T-helper 17 cell (primary cell): ENCODE measurements at places on chromosomes 13 and 19.

- no peak for DNase-seq
Observed at GRCh38 chr19:45711851-45712698, 18.6 kb downstream of the FBXO46 start.

DNA sequence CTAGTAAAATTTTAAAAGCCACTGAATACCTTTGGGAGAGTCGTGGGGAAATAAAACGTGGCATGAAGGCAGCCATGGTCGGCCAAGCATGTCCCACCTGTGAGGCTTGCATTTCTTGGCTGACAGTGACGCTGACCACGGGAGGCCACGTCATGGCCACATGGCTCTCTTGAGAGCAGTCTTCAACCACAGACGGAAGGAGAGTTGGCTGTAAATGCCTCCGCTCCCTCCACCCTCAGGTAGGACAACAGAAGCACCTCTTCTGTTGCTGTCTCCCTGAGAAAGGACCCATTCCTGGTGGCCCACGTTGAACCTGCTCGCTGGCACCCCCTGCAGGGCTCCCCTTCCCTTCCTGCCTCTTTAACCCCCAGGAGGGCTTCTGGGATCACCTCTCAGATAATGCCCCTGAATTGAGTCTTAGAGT, 10.6 kb upstream of the LRRC25 start:
- no peak for DNase-seq

DNA sequence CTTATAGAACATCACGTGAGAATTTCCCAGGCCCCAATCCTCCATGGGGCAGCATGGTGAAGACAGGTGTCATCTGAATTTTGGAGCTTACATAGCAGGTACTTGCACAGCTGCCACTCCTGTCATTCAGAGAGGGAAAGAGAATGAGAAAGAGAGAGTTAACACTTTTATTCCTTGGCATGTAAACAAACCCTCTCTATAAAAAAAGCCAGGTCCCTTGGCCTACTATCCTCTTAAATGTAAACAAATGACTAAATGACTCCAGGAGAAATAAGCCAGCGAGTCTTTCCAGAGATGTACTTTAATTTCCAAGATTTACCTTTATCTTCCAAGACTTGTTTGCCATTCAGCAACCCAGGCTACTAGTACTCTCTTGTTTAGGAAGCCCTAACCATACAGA, 195.3 kb upstream of the HTR2A start:
- DNase-seq: no peak

DNA sequence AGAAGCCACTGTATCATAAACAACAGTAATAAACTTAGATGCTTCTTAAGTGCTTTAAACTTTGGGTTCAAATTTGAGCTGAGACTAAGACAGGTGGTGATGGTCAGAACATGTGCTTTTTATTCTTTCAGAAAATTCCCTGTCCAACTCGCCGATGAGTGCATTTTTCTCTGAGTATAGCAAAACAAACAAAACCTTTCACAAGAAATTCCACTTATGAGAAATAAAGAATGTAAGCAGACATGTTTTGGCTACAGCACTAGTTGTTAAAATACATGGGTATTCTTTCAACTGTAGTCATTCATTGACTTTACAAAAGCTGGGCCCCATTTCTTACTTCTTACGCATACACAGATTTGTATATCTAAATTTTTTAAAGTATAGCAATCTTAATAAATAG, 125.6 kb downstream of the SPRY2 start:
- DNase-seq: no peak

- DNase-seq: no peak
Observed at GRCh38 chr13:41467425-41467945, 10.1 kb downstream of the RGCC start.

DNA sequence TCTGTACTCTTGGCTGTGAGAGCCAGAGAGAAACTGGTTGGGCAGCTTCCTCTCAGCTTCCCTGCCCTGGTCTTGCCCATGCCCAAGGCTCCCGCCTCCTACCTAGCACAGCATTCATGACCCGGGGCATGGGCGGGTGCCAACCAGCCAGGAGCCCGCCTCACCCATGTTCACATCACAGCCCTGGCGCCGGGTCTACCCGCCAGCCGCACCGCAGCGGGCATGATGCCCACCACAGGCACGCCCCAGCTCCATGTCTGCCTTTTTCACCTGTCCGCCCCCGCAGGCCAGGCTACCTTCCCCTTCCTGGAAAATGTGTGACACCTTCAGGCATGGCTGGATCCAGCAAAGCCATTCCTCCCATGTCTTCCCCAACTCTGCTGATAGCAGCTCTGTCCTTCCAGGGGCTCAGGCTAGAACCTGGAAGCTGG, 42.1 kb downstream of the PTPRS start:
- no peak for DNase-seq

- DNase-seq: no peak
Observed at GRCh38 chr19:15433519-15434069, 14.8 kb upstream of the AKAP8L start.

DNA sequence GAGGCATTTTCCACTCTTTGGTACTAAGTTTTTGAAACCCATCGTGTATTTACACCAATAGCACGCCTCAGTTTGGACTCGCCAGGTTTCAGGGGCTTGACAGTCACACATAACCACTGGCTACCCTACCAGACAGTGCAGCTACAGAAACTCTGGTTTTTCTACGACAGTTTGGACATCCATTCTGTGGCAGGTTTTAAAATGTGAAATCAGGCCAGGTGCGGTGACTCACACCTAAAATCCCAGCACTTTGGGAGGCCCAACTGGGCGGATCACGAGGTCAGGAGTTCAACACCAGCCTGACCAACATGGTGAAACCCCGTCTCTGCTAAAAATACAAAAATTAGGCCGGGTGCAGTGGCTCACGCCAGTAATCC, 13.2 kb downstream of the KDELR1 start:
- DNase-seq: no peak

GRCh38 chr13:21075011-21075378, 13.6 kb upstream of the LATS2 start:
- DNase-seq: no peak

DNA sequence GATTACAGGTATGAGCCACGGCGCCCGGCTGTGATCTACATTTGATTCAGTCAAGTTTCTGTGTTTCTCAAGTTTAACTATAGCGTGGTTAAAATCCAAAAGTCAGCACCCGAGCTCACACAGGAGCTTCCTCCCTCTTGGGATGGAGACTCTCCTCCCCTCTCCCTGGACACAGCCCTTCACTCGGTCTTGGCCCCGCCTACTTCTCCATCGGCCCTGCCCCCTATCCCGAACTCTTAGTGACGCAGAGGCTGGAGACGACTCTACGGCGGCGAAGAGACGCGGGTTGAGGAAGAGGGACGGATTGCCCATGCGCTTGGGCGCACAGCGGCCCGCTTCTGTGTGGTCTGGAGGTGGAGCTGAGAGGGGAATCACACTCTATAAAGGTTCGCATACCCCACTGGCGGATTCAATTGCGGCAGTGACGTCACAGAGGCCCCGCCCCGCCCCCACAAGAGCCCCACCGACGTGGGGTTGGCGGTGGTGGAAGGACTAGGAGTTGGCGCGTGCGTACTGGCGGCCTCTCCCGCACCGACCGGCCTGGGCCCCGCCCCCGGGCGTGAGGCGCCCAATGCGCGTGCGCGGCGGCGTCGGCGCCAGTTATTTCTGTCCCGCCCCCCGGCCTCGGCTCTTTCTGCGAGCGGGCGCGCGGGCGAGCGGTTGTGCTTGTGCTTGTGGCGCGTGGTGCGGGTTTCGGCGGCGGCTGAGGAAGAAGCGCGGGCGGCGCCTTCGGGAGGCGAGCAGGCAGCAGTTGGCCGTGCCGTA, at the start of gene TRIM28:
Gene TRIM28, plus strand, starts transcription at position 239 of the 765 bp plus-strand sequence. CDS start 694 bp downstream, outside the sequence.
- DNase-seq: peak; percentile 100

DNA sequence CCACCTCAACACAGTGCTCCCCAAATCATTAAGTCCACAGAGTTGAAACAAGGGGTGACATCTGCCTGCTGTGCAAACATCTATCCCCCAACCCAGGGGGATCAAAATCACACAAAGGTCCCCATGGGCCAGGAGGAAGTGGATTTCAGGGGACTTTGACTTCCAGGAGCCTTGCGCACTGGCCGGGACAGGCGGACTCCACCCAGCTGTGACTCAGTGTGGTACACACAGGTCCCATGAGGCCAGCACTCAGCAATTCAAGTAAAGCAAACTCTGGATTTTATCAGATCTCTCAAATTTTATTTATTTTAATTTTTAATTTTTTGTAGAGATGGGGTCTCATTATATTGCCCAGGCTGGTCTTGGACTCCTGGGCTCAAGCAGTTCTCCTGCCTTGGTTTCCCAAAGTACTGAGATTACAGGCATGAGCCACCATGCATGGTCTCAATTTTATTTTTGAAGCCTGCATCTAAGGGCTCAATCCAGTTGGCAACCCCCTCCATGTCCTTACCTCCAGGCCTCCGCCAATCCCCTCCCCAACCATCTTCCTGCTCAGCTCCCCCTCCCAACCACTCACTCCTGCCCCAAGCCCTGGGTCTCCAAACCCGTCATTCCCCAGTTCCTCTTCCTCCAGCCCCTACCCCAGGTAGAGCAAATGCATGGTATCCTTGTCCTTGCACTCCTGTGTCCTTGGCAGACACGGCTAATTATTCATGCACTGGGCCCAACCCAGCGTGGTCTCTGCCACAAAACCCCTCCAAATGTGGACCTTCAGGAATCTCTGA, 18.2 kb downstream of the ARHGAP33 start:
- DNase-seq: no peak

GRCh38 chr13:41061914-41062837, 867 bp downstream of the WBP4 start:
- DNase-seq: no peak

GRCh38 chr13:94181461-94182107, 297.9 kb downstream of the DCT start:
- DNase-seq: no peak

GRCh38 chr19:11209839-11210655, 12.7 kb upstream of the KANK2 start:
- DNase-seq: no peak

DNA sequence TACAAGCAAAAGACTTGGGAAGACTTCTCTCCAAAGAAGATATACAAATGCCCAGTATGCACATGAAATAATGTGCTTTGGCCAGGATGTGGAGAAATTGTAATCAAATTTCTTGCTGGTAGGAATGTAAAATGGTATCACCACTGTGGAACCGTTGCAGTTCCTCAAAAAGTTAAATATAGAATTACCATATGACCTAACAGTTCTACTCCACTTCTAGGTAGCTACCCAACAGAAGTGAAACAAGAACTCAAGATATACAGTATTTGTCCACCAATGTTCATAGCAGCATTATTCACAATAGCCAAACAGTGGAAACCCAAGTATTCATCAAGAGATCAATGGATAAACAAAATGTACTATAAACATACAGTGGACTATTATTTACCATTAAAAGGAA, 95.0 kb upstream of the KLF5 start:
- DNase-seq: no peak

DNA sequence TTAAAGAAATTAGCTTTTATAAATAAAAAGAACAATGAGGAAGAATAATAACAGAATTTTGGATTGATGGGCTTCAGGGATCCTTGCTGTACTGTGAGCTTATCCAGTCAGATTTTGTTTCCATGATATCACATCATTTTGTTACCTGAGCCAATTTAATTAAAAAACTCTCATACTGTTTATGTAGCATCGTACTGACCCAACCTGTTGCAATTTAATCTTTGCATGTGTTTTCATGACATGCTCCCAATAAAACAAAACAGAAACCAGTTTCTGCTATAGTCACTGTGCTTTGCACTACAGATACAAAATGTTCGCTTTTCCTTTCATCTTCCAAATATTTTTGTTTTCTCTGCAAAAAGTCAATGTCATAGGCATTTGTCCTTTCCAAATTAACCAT, 109.7 kb upstream of the RNF113B start:
- DNase-seq: no peak

DNA sequence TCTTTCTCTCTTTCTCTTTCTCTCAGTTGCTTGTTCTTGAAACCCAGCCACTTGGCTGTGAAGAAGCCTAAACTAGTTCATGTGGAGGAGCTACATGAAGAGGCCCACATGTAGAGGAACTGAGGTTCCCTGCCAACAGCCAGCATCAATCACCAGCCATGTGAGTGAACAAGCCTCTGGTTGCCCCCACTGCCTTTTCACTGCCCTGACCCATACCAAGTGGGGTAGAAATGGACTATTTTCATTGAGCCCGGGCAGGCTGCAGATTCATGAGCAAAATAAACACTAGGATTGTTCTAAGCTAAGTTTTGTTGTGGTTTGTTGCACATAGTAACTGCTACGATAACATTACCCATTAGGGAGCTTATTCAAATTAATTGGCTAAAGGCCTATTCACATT, 78.7 kb upstream of the FAM216B start:
- DNase-seq: no peak

DNA sequence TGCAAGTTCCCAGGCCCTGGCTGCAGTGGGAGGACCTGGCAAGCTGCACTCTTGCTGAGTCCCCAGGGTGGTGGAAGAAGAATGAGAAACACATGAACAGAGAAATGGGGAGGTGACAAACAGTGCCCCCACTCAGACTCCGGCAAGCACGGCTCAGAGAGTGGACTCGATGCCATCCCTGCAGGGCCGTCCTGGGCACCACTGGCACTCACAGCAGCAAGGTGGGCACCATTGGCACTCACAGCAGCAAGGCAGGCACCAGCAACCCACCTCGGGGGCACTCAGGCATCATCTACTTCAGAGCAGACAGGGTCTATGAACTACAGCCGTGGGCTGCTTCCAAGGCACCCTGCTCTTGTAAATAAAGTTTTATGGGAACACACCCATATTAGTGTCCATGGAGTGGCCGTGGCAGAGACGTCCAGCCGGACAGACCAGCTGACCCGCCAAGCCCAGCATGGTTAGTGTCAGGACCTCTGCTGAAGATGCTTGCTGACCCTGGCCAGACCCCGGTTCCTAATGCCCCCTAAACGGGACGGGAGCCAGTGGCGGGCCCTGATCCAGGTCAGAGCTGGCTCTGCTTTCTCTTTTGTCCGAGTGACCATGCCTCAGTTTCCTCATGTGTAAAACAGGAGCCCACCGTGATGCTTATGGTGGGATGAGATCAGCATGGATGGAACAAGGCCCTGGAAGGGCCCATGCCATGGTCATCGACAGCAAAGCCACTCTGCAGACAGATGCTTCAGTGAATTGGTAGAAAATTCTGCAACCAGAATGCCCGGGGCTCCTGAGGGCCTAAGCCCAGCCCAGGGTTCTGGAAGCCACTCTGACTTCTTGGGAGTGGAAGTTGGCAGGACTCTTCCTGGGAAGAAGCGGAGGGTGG, 2.1 kb upstream of the F10 start:
- DNase-seq: no peak

GRCh38 chr13:36981156-36981743, 17.9 kb downstream of the ALG5 start:
- DNase-seq: no peak

DNA sequence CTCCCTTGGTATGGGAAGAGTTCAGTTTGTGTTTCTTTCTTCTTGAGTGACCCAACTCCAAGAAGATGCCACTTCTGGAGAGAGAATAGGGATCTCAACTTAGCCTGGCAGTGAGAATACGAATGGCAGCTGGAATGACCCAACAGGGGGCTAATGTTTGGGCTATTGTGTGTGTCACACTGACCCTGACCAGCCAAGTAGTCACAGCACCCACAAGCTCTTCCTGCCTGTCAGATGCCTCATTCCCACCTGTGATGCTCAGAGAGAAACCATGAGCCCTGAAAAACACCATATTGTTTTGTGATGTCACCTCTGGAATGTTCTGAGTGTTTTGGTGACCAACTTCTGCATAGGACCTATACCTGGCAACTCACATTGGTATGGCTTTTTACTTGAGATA, at the start of gene CBY2:
Gene CBY2, plus strand, starts transcription at position 233 of the 400 bp plus-strand sequence. Its CDS starts 71 bp downstream, at position 304.
- no peak for DNase-seq
